Dermis microvascular lymphatic vessel endothelial cell (primary cell): ENCODE measurements at places on chromosomes 5 and 9.
A peak's percentile ranks its signal among the peaks of the same experiment; 100 is the strongest.

DNA sequence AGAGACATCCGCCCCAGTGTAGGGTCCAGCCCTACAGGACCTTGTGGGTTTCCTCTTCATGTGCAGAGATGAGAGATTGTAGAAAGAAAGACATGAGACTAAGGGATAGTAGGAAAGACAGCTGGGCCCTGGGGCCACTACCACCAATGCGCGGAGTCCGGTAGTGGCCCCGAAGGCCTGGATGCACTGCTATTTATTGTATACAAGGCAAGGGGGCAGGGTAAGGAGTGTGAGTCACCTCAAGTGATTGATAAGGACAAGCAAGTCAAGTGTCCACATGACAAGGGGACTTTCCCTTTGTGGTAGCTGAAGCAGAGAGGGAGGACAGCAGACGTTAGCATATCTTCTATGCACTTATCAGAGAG is 6.2 kb upstream of the TMEM141 start:
- no peak for DNase-seq

DNA sequence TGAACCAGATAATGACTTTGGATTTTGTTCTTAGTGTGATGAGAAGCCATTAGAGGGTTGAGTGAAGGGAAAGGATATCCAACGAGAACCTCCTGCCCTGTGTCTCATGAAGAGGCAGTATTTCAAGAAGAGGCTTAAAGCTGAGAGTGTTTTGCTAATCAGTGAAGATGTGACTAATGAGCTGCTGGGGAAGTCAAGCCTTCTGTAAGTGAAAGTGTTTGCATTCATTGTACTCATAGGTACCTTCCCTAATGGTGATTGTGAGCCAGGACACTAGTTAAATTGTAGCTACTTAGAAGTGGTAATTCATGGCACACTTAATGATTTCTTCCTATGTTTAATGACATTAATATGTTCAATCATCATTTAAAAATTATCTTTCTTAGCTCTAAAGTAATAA is 23.7 kb downstream of the PIP5K1B start:
- DNase-seq, result no peak

DNA sequence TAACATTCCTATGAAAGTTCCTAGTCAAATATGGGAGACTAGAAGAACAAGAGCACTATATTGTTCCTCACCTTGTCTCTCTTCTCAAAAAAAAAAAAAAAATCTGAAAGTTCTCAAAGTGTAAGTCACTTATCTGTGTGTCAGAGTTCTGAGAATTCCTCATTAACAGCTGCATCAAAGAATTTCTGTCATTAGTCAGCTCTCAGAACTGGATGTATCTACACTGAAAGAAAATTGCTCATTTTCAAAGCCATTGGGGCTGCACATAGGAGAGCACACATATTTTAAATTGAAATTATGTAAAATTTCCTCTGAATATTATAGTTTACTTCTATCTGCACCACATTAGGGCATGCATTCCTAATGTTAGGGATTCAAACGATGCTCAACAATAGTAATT is 99.5 kb upstream of the FTMT start:
- no peak for DNase-seq

GRCh38 chr9:28848671-28849070 is 1275.4 kb upstream of the C9orf72 start:
- no peak for DNase-seq

DNA sequence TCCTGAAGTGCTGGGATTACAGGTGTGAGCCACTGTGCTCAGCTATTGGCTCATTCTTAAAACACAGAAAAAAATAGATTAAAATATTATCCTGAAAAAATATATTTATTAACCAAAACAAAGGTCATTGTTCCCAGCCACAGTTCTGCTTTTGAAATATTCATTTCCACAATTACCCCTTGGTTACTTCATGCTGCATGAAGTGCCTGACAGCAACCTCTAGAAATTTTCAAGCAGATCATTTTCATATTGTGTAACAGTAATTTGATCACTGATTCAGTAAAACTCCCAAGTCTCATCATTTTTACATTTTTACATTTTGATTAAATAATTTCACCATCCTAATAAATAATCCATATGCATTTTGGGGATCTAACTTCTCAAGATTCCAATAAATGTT is 18.8 kb upstream of the GNAQ start:
- DNase-seq, result no peak

DNA sequence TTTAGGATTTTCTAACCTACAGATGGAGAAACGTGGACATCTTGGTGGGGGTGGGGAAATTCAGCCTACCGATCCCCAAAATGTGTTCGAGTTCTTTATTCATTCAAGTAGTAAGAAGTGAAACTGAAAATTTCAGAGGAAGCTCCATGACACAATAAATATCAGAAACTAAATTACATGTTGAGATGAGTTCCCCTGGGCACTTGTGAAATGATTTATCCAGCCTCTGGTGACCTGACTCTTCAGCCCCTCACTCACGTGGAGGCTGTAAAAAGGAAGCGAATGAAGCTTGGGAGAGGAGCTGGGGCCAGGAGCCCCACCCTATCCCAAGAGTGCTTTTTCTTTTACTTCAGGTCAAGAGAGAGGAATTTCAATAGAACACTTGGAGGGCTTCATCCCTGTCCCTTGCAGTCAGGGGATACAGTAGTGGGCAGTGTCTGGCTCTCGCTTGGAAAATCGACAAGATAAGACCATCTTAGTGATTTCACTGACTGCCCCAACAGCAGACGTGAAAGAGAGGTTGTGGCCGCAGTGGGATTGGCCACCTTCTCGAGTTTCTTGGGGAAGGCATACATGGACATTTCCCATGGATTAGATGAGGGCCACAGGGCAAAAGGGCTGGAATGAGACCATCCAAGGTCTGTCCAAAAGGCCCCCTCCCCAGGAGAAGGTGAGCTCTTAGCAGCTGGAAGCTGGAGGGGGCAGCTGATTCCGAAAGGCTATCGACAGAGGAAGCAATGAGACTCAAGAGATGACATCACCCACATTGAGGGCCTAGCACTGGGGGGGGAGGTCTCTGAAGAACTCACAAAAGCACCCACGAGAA is 76.8 kb upstream of the SH3PXD2B start:
- DNase-seq, result no peak

- no peak for DNase-seq
Observed at GRCh38 chr9:81529556-81530193, 159.7 kb downstream of the TLE1 start.

- DNase-seq, result no peak
Observed at GRCh38 chr5:111953351-111954127, 196.5 kb upstream of the NREP start.

- no peak for DNase-seq
Observed at GRCh38 chr5:177609076-177610059, 9.4 kb downstream of the B4GALT7 start.

DNA sequence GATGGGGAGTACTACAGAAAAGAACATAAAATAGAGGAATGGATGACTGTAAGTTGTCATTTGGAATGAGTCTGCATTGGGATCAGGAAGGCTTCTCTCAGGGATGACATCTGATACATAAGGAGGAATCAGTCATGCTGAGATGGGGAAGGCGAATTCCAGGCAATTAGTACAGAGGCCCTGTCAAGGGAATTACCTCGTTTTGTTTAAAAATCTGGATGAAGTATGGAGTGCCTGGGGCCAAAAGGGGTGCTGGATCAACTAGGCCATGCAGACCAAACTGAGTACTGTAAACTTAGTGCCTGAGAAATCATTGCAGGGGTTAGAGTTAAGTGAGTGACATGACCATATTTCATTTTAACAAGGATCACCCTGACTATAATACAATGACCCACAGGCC is 30.5 kb downstream of the JAKMIP2 start:
- no peak for DNase-seq

- DNase-seq, result no peak
Observed at GRCh38 chr5:60340965-60341471, 358.9 kb downstream of the DEPDC1B start.

DNA sequence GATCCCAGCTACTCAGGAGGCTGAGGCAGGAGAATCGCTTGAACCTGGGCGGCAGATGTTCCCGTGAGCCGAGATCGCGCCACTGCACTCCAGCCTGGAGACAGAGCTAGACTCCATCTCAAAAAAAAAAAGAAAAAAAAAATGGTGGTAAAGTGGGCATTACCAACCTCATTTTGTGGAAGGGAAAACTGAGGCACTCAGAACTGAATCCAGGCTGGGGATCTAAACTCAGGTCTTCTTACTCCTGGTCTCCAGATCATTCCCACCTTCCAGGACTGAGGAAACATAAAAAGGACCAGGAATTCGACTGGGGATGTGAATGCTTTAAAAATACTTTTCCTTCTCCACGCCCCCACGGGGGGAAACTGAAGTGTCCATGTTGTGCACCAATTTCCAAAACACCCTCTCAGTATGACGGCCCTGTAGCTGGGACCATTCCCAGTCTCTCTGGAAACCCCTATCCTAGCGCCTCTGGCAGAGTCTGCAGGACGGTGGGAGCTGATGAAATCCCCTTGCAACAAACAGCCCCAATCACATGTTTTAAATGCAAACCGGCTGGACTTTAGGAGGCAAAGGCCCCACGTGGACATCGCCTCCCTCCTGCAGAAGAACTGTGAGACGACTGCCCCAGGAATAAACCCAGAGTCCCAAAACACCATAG is 8.9 kb upstream of the AKNA start:
- no peak for DNase-seq

GRCh38 chr9:13429301-13430190 is 150.1 kb upstream of the MPDZ start:
- no peak for DNase-seq

DNA sequence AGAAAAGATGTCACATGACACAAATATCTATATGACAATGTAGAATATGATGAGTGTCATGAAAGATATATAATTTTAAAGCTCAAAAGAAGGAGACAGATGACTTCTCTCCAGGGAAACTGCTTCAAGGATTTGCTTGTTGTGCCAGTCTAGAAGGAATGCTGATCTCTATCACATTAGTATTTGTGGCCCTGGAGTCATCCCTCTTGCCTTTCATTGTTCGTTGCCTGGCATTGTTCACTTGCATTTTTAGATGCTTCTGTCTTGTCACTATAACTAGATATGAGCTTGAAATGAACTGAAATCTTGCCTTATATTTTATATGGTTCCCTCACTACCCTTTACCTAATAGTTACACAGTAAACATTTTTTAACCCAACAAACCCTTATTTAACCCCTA is 207.5 kb downstream of the ZNF608 start:
- DNase-seq, result peak; percentile 18

GRCh38 chr5:43638546-43638945 is 35.6 kb downstream of the NNT start:
- DNase-seq, result no peak

GRCh38 chr5:15850939-15851341 is 328.7 kb downstream of the MARCHF11 start:
- DNase-seq, result peak; percentile 82

- no peak for DNase-seq
Observed at GRCh38 chr9:120343416-120343815, 236.6 kb downstream of the CDK5RAP2 start.

GRCh38 chr5:6745706-6746222 is 32.5 kb downstream of the TENT4A start:
- peak; percentile 79 for DNase-seq

DNA sequence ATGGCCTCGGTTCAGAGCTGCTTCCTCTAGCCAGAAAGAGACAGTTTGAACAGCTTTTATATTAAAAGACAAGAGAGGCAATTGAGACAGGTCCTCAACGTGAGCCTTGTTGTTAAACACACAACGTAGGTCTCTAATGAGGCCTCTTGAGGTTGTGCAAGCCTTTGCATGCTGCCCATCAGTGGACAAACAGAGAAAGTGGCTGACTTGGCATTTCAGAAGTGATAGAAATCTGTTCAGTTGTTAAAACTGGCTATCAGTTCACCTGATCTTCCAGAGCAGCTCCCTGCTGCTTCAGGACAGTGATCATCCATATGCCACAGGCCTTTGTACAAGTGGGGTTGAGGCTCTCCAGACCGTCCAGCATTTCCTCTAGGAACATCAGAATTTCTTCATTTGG is 58.8 kb downstream of the MROH2B start:
- DNase-seq, result no peak

- no peak for DNase-seq
Observed at GRCh38 chr5:153880106-153880505, 158.6 kb downstream of the FAM114A2 start.

DNA sequence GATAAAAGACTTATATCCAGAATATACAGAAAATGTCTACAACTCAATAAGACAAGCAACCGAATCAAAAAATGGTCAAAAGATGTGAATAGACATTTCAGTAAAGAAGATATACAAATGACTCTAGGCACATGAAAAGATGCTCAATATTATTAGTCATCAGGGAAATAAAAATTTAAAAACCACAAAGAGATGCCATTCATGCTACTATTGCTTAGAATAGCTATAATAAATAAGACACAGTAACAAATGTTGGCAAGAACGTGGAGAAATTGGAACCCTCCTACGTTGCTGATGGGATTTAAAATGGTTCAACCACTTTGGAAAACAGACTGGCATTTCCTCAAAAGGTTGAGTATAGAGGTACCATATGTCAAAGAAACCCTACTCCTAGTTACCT is 39.8 kb downstream of the POLK start:
- no peak for DNase-seq

- DNase-seq, result no peak
Observed at GRCh38 chr9:33661176-33661575, 134.2 kb upstream of the PRSS3 start.

GRCh38 chr5:74099538-74100267 is 473.7 kb downstream of the ARHGEF28 start:
- DNase-seq, result no peak

DNA sequence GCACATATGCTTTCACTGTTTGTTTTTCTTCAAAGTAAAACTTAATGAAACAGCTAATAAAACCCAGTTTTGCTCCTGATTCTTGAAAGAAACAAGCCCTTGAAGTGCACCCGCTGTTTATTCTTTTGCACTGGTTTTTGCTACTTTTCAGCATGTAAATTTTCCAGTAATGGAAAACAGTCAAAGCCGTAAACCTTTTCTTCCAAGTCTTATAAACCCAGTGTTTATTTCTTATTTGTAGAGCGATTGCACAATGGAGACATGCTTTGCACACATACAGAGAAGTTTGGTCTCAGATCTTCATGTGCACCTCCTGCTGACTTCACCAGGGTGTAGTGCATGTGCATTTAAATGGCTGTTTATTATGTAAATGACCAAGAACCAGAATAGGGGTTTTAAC is 51.8 kb downstream of the ATG10 start:
- no peak for DNase-seq

- DNase-seq, result no peak
Observed at GRCh38 chr5:109936996-109937395, 247.3 kb downstream of the MAN2A1 start.

- DNase-seq, result peak; percentile 41
Observed at GRCh38 chr9:95373782-95374487, 56.4 kb upstream of the FANCC start.

DNA sequence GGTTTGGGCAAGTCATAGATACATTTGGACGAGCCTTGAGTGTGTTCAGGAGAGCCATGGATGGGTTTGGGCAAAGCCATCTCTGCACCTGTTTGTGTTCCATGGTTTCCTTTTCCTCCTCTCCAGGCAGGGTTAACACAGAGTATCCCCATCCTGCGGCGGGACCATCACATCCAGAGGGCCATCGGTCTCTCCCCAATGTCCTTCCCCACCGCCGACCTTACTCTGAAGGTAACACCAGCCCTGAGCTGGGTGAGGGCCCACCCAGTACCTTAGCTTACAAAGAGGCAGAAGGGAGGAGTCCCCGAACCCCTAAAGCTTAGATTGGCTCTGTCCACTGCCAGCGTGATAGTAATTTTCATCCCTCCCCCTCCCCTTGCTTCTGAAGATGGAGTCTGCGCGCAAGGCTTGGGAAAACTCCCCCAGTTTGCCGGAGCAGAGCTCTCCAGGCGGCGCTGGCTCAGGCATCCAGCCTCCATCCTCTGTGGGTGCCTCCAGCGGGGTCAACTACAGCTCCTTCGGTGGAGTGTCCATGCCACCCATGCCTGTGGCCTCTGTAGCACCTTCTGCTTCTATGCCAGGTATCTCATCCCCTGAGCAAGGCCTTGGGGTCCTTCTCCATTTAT is 18.0 kb upstream of the POMT1 start:
- no peak for DNase-seq
